ENCODE measurements at places on chromosomes 2 and 18. TPM values are rescaled to one million over a fixed set of nuclear protein-coding genes. Genes with fewer than 3 reads are reported as not detected.

The C1QL2 gene
- total RNA-seq = 4.1 TPM

The CAPN14 gene
- total RNA-seq = 0.60 TPM

The GALNT3 gene
- total RNA-seq = 6.8 TPM

The KCTD1 gene
- 26.9 TPM for total RNA-seq

The NT5DC4 gene
- 0.22 TPM for total RNA-seq

The ADAM23 gene
- 9.5 TPM for total RNA-seq

The BOLL gene
- total RNA-seq = 0.27 TPM

Measured in camera-type eye (tissue), 1 donor.